ENCODE measurements at places on chromosomes 3 and 15.

DNA sequence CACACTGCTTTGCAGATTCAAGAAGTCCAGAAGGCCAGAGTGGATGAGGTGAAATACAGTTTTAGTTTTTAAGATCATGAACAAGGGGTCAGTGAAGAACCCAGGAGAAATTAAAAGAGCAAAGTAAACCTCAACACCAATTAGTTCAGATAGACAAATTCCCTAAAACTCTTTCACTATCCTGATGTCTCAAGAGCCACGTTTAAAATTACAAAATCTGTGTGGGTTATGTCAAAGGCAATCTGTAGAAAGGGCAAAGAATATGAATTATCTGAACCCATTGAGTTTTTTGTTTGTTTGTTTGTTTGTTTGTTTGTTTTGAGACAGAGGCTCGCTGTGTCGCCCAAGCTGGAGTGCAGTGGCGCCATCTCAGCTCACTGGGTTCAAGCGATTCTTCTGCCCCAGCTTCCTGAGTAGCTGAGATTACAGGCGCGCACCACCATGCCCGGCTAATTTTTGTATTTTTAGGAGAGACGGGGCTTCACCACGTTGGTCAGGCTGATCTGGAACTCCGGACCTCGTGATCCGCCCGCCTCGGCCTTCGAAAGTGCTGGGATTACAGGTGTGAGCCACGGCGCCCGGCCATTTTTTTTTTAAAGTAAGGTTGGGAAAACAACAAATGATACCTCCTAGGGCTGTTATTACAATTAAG lies 32.1 kb upstream of the ST3GAL6 start:
- no peak for DNase-seq

DNA sequence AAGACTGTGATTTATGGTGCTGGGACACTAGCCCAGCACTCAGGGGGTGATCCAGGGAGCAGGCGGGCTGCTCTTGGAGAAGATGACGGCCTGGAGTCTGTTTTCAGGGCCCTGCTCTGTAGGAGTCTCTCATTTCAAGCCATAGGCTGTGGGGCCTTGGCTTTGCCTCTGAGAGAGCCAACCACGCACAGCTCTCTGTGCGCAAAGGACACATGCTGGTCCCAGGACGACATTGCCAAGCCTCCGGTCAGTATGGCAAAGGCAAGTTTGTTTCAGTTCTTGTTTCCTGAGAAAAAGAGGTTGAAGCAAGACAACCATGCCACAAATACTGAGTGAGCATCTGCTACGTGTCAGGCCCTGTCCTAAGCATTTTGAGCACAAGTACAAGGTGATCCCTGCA lies 197.1 kb downstream of the EPHB1 start:
- no peak for DNase-seq

GRCh38 chr3:40608091-40608490 lies 83.3 kb downstream of the ZNF621 start:
- DNase-seq: no peak

DNA sequence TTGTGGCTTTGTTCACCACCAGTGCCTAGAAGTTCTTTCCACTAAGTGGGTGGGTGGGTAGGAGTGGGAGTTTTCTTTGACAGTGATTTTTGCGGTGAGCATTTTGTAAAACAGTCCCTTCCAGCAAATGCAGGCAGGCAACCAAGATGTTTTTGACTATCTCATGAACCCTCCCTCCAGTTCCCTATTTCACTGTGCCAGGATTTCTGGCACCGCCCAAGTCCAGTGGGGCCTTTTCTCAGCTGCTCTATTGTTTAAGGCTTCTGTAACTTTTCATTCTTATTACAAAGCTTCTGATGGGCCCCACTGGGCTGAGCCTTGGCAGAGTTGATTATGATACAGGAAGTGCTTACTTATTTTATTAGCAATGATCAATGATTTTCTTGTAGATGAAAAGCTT lies 236.0 kb downstream of the EDEM1 start:
- DNase-seq: no peak

DNA sequence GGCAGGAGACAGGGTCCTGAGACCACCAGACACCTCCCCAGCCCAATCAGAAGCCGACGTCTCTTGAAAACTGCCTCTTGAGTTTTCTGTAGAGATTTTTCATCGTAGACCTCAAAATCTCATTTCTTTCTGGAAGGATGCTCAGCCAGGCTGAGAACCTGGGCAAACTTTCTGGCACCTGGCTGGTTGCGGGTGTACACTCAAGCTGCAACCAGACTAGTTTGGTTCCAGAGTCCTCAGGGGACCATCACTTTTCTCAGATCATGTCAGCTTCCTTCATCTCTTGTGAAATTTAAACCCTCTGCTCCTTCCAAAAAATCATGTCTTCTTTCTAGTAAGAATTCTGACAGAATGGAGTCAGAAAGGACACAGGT lies 45.1 kb downstream of the CMTM7 start:
- DNase-seq: no peak

GRCh38 chr15:66945842-66946241 lies 119.6 kb upstream of the SMAD3 start:
- no peak for DNase-seq

GRCh38 chr3:155404486-155404885 lies 111.0 kb upstream of the STRIT1 start:
- DNase-seq: no peak

DNA sequence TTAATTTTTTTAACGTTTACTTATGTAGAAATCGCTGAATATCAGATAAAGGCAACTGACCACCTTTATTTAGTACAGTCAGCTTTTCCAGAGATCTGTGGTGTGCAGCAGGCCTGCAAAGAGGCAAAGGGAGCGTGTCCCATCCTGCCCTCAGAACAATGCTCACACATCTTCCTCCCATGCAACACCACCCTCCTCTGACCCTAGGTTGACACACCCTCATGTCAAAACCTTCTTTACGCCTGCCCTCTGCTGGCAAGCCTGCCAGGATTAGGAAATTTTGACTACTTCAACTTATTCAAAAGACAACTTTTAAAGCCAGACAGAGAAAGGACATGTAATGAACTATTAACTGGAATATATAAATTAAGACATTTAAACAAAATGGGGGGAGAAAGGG lies 513.7 kb downstream of the FOXP1 start:
- DNase-seq: no peak

DNA sequence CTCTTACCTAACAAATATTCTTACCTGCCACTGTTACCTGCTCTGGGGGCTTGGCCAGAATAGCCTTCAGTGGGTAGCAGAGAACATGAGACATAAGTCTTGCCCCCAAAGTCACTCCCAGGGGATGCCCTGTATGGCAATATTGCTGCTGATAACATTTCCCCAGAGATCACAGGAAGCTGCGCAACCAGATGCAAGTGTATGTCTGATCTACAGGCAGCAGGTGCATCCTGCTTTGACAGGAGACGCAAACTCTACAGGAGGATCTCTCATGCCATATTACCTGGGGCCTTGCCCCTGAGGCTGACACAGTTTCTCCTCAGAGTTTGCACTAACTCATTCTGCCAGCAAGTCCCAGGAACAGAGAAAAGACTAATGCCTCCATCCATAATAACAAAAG lies 174.4 kb upstream of the LPP start:
- DNase-seq: no peak

GRCh38 chr15:49415638-49416037 lies 7.4 kb upstream of the FGF7 start:
- DNase-seq: no peak

- peak; percentile 68 for DNase-seq
Observed at GRCh38 chr3:19866751-19867347, 67.2 kb downstream of the EFHB start.

- no peak for DNase-seq
Observed at GRCh38 chr3:186902154-186902553, 28.2 kb upstream of the ST6GAL1 start.

DNA sequence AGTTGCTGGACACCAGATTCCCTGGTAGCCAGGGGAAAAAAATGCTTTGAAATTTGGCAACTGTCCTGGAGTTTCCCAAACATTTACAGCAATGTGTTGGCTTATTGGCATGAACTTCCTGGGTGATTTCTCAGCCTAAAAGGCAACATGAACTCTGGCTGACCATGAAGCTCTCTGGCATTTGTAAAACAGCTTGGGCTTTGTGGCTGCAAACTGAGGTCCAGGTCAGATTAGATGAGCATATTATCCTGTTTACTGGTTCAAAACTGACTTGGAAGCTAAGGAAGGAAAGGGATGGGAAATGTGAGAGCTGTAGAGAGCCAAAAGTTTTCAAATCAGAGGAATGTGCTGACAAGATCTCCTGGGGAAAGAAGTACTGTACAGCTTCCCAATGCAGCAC lies 139.0 kb downstream of the P3H2 start:
- DNase-seq: no peak

DNA sequence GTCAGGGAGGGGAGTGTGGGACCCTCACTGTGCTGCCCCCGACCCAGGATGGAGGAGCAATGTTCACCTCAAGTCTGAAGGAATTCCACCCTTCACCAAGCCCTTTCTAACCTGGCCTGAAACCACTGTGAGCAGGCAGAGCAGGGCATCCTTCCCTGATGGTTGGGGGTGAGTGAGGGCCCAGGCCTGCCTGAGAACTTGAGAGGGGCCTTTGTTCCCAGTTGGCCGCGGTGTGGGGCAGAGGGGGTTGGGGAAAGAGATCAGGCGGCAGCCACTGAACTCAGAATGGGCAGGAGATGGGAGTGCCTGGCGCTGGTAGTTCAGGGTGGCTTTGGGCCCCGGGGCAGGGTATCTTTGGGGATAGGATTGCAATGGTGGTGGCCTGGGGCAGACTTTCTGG lies 103.5 kb upstream of the RPL32 start:
- DNase-seq: no peak

DNA sequence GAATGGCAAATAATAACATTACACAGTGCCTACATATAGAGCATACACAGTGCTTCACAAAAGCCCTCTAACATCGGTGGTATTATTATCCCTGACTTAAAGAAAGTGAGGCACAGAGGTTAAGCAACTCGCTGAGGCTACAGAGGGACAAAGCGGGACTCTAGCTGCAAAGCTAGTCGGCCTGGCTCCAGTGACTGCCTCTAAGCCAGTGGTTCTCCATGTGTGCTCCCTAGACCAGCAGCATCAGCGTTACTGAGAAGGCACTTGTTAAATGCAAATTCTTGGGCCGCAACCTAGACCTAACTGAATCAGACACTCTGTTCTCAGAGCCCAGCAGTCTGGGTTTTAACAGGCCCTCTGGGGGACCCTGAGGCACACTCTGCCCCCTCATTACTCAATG lies 33.1 kb upstream of the LIPC start:
- no peak for DNase-seq

DNA sequence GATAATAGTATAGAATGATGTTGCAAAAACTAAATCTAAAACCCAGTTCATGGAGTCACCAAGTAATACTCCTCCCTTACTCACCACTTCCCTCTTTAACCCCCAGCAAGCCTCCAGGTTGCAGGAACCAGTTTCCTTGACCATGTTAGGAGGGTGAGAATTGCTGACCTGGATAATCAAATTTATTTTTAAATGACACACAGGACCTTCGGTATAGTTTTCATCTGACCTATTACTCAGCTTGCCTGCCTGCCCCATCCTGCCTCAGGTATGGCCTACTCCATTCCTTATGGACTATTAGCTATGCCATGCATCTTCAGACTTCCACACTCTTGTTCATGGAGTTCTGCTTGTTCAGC lies 883 bp downstream of the RTP4 start:
- DNase-seq: no peak

Data from stimulated activated effector memory CD8-positive, alpha-beta T cell treated with anti-CD3 and anti-CD28 coated beads, Interleukin-12 subunit alpha, Interleukin-12 subunit beta, amount 100 ng/mL, for 72 hours (primary cell).